Activated CD4-positive, alpha-beta T cell treated with anti-CD3 and anti-CD28 coated beads, Interleukin-2, Interleukin-6, amounts not matched to agents 100 ng/mL and 50 ng/mL, durations not matched to agents 16 hours and 8 hours (primary cell): ENCODE measurements at places on chromosomes 3 and 15.
A peak's percentile ranks its signal among the peaks of the same experiment; 100 is the strongest.

GRCh38 chr15:78957416-78958093, 12.7 kb upstream of the CTSH start:
- no peak for DNase-seq

DNA sequence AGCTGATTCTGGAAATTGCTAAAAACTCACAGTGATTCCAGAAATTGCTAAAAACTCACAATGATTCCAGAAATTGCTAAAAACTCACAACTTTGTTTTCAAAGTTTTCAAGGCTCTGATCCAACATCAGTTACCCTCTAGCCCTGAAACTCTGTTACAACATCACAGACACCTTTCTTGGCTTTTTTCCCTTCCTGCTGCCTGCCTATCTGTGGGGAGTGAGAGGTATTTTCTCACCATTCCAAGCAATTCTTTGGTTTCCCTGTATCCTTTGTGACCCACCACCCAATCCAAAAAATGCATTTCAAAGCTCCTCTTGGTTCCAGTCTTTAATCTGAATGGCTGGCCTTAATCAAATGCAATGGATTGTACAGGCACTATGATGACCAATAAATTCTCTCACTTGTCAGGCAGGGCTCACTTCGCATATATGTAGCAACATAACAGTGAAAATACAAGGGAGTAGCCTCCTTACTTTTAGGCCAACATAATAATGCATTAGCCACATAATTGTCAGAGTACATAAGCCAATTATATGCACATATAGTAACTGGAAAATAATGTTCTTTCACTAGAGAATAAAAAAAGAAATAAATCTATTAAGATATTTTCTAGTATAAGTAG, 1139.0 kb downstream of the ROBO2 start:
- DNase-seq = no peak

DNA sequence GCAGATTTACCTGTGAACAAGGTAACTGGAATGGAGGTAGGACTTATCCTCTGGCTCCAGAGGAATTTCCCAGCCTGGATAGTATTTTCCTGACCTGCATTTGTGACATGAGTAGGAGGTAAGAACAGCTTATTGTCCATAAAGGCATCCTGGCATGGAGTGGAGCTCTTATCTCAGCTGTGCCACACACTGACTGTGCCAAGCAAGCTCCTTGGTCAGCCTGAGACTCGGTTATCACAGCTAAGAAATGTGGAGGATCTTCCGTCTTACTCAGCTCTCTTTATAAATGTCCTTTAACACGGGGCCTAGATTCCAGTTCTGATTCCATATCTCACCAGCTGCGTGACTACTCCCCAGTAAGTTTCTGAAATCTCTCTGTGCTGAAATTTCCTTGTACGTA, 38.9 kb downstream of the SLCO3A1 start:
- no peak for DNase-seq

GRCh38 chr3:52072020-52072419, 15.6 kb upstream of the DUSP7 start:
- no peak for DNase-seq

- DNase-seq = no peak
Observed at GRCh38 chr3:132134611-132135010, 99.8 kb upstream of the CPNE4 start.

GRCh38 chr15:45009046-45009445, 13.9 kb upstream of the SORD start:
- no peak for DNase-seq

DNA sequence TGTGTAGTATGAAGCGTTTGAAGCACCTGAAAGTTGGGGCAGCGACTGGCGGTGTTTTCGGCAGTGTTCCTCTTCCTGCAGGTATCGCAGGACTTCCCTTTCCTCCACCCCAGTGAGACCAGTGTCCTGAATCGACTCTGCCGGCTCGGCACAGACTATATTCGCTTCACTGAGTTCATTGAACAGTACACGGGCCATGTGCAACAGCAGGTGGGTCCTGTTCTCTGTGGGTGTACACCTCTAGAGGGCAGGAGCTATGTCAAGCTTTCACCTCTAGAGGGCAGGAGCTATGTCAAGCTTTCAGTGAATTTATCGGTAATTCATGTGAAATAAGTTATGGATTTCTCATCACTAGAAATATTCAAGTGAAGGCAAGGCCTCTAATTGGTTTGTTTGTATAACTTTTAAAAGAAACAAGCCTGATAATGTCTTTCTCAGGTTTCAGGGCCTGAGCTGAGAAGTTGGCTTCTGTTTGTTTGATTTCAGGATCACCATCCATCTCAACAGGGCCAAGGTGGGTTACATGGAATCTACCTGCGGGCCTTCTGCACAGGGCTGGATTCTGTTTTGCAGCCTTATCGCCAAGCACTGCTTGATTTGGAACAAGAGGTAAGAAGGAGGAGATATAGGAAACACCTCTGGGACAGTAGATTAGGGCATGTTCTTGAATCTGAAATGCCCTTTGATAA, 5.3 kb downstream of the TUBGCP4 start:
- DNase-seq = peak; percentile 54

GRCh38 chr3:189516039-189516438, 115.2 kb upstream of the TP63 start:
- no peak for DNase-seq

DNA sequence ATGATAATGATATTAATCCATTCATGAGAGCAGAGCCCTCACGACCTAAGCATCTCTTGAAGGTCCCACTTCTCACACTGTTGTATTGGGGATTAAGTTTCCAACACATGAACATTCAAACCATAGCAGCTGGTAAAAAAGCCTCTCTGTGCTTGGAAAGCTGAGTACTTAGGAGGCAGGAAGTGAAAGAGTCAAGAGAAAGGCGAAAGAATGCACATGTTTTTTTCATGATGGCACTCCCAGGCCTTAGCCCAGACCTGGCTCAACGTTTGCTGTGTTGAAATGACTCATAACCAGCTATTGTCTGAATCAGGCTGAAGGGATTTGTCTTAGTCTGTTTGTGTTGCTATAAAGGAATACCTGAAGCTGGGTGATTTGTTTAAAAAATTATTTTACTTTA, 84.4 kb upstream of the RGMA start:
- peak; percentile 26 for DNase-seq

GRCh38 chr3:88231207-88231606, 81.4 kb downstream of the C3orf38 start:
- no peak for DNase-seq

DNA sequence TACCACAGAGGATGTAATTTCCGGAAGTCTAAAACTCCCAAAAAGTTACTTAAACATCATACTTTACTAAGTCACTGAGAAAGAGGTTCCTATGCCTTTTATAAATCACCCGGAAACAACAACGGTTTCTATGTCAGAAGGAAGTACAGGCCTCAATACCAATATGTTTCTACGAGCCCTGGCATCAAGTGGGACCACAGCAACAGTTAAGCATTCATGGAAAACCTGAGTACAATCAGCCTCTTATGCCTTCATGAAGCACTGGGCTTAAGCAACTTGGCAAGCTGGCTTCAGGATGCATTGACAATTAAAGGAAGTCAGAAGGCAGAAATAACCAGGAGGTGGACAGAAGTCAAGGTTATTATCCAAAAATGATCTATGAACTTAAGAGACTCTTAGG, 19.1 kb upstream of the B3GNT5 start:
- no peak for DNase-seq

GRCh38 chr15:56640549-56640948, 92.8 kb downstream of the ZNF280D start:
- no peak for DNase-seq

- peak; percentile 92 for DNase-seq
Observed at GRCh38 chr15:68875377-68876116, 54.8 kb upstream of the SPESP1 start.

DNA sequence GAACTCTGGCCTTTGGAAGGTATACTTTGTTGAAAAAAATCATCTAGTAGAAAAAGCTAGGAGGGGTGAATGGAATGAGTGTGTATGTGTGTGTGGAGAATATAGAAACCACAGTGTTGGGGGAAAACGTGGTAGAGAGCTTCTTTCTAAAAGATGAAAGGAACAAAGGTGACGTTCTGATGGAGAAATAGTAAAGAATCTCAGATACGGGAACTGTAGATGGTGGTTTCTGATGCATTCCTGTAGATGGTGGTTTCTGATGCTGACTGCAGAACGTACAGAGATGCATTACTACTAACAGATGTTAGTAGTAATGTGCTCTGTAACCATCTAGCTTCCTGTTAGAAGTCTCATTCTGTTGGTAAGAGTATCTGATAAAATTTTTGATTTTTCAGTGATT, 60.2 kb downstream of the VPS8 start:
- peak; percentile 64 for DNase-seq

- no peak for DNase-seq
Observed at GRCh38 chr3:134038071-134038491, 8.4 kb upstream of the SLCO2A1 start.

DNA sequence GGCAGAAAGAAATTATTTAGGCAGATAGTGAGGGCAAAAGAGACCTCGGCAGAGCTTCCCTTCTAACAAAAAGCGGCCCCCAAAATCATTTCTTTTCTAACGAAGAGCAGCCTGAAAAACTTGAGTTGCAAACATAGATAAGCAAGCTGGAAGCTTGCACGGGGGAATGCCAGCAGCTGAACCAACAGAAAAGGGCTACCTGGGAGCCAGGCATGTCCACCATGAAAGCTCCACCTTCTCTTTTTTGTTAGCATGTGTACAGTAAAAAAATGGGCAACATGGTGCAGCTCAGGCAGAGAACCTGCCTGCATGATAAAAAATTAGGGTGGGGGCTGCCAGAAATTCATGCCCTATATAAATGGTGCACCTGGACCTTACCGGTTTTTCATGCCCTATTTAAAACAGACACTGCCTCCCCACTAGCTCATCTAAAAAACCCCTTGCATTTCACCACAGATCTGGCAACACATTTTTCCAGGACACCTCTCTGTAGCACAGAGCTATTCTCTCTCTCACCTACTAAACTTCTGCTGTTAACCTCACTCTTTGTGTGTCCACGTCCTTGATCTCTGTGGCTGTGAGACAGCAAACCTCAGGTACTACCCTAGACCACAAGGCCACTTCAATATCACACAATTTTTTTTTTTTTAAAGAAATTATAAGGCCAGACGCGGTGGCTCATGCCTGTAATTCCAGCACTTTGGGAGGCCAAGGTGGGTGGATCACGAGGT, 18.7 kb downstream of the SLC33A1 start:
- no peak for DNase-seq

DNA sequence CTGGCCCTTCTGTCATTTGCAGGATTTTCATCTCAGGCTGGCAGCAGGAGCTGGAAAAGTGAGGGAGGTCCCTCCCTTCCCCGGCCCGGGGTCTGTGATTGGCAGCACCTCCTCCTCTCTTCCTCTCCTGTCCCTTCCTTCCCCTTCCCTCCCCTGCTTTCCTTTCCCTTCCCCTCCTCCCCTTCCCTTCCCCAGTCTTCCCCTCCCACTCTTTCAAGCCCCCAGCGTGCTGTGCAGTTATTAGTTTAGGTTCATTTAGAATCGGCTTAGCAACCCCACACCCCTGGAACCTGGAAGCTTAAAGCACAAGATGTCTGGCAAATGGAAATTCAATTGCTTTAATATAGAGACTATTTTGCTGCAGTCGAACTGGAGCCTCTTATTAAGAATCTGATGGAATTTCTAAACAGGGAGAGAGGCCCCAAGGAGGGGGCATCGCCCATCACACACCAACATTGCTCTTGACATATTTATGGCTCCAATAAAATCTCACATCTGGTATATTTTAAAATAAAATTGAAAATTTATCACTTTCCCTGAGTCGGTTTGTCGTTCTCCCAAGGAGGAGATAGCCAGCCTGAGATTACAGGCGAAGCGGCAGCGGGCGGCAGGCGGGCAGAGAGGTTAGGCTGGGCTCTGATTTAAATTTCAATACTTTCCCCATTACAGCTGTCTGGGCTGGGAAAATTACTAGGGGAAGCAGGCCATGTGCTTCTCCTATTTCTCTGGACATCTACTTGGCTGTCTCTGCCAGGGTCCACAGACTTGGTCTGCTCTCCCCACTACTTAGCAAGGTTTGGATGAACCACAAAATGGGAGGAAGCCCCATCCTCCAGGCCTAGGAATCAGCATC, 98.9 kb downstream of the LINGO1 start:
- DNase-seq = no peak

DNA sequence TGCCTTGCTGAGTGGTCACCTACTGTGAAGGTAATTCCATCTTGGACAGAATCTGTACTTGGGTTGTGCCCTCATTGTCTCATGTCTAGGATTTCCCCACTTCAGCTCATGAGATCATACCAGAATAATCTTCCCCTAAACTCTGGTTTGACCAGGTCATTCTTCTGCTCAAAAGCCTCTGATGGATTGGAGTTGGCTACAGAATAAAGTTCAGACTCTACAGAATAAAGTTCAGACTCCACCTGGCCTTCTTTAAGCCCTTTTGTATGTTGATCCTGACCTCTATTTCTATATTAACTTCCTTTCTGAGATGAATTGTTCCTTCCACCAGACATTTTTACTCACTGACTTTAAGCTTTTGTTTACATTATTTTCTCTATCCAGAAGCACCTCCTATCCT, 6.4 kb upstream of the GLCE start:
- DNase-seq = no peak

GRCh38 chr3:184172681-184173373, 1.8 kb upstream of the AP2M1 start:
- no peak for DNase-seq

DNA sequence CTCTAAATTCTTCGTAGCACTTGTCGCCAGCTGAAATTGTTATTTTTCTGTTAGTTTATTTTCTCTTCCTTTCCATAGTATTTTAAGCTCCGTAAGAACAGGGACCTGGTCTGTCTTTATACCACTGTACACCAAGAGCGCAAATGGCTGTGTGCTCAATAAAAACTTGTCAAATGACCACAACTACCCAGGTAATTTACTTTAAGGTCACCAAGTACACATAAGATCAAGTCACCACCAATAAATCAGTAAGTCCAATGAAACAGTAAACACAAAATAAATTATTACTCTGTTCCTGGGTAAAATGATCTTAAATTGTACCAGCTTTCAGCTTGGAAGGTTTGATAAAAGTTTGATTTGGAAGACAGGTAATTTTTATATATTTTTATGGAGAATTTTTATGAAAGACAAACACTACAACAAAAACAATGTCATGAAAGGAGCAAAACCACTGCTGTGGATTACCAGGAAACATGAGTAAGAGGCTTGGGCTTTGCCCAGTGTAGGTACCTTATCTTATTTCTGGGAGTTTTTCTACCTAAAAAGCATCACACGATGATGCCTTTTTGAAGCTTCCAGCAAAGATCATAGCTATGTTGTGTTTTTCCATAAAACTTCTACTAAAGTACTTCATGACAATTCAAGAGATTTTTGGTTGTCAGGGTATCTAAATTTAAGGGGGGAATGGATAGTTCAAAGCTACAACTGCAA, 406.8 kb downstream of the SHQ1 start:
- no peak for DNase-seq

- no peak for DNase-seq
Observed at GRCh38 chr15:29914511-29914926, 92.3 kb upstream of the TJP1 start.

- no peak for DNase-seq
Observed at GRCh38 chr3:38120693-38121450, 16.1 kb downstream of the ACAA1 start.

DNA sequence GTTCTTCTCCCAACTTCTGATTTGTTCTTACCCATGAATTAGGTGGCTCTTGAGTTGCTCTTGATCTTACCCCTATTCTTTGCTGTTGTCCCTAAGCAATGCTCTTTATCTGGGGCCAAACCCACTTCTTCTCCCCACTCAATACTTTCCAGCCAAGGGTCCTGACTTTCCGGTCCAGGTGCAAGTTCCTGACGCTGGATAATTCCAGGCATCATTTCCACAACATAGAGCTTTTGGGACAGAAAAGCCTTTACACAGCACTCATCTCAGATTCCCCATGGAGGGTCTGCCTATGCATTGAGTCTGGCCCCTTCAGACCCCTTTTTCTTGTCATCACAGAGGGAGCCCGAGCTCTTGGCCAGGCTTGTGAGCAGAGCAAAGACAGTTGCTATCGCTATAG, 85.4 kb upstream of the BOC start:
- DNase-seq = no peak

- DNase-seq = no peak
Observed at GRCh38 chr3:111454551-111454950, 87.4 kb upstream of the CD96 start.
